AG10803 (cell line): ENCODE measurements at places on chromosomes 7 and 10.

- DNase-seq: peak; percentile 65
Observed at GRCh38 chr10:110527731-110528171, 30.0 kb downstream of the DUSP5 start.

- DNase-seq: no peak
Observed at GRCh38 chr10:58969576-58969975, 206.9 kb upstream of the PHYHIPL start.

DNA sequence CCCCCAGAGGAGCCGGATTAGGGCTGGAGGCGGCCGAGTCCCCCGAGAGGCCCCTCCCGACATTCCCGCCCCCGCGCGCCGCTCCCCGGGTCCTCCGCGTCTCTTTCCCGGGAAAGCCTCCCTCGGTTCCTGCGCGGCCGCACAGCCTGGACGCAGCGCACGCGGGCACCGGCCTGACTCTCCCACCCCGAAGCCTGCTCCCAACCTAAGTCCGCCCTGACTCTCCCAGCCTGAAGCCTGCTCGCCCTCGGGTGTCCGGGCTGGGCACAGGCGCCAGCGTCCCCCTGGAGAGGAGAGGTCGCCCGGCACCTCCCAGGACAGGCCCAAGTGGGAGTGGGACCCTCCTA lies 441 bp upstream of the VENTX start:
- no peak for DNase-seq

DNA sequence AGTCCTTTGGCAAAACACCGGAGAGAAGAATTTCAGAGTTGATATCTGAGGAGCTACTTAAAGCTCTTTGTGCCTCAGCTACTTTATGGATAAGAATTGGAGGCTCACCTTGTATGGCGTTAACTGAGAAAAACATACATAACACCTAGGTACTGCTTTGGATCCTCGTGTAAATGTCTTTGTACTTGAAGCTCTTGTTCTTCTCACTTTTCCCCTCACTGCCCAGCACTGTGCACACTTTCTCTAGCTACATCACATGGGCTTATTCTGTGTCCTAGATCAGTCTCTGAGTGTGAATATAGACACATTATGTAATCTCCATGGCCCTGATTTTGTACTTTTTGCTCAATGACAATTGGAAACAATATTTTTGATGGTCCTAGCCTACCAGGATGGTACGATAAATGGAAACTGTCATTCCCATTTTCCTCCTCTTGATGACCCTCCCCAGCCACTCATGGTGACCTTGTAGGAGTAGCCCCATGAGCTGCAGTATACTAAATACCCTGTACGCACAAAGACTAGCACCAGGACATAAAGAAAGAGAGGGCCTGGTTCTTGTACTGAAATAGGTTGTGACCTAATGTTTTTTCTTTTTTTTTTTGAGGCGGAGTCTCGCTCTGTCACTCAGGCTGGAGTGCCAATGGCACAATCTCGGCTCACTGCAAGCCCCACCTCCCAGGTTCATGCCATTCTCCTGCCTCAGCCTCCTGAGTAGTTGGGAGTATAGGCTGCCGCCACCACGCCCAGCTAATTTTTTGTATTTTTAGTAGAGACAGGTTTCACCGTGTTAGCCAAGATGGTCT lies 22.1 kb downstream of the STAMBPL1 start:
- no peak for DNase-seq

GRCh38 chr10:36073796-36074345 lies 431.8 kb upstream of the FZD8 start:
- no peak for DNase-seq

GRCh38 chr10:131250454-131251145 lies 60.9 kb downstream of the TCERG1L start:
- DNase-seq: no peak

DNA sequence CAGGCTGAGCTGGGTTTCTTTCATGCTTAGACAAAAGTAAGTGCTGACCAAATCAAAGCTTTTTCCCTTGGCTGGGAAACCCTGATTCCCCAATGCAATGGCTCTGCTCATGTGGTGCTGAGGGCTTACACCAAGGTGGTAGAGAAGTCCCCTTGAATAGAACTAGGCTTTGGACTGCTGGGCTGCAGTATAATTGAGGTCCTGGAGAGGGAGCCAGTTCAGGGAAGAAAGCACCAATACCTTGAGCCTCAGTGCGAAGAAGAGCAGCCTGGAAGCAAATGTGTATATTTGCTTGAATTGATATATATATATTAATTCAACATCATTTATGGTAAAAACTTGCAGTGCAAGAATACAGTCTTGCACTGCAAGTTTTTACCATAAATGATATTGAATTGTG lies 391.1 kb downstream of the RPS24 start:
- no peak for DNase-seq

- DNase-seq: no peak
Observed at GRCh38 chr10:130967784-130968183, 343.7 kb downstream of the TCERG1L start.

GRCh38 chr7:25839084-25839769 lies 312.8 kb upstream of the NFE2L3 start:
- no peak for DNase-seq

DNA sequence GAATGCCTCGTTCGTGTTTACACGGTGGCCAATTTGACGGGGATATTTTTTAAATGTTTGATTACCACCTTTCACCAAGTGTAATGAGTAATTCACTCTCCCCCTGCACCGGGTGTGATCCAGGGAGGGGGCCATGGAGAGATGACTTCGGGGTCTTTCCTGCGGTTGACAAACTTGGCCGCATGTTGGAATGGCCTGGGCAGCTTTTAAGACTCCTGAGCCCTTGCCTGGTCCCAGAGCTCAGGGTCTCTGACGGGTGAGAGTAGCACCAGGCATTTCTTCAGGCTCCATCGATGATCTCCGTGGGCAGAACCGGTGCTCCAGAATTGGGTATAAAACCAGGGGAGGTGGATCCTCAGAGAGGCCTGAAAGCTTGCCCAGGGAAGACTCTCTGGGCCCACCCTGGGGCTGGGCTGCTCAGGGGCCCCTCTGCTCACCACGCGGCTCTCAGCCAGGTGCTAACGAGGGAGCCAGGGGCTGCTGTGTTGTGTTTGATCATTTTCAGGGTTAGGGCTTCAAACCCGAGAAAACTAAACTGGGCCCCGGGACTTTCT lies 882 bp downstream of the ZNF282 start:
- no peak for DNase-seq

DNA sequence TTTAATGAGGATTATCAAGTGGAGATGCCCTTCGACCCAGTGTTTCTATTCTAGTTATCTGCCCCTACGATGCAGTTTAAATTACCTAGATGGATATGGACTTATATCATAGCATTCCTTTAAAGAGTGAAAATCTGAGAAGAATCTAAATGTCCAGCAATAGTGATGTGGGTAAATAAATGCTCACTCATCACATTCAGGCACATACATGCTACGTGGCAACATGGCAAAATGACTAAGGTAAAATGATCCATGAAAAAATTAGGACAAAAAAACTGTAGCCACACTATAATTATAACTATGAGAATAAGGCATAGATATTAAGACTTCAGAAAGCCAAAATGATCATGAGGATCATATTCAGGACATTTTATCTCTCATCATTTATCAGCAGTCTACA lies 82.4 kb upstream of the PDE1C start:
- no peak for DNase-seq

GRCh38 chr7:157955348-157955999 lies 618.7 kb downstream of the DNAJB6 start:
- DNase-seq: no peak

DNA sequence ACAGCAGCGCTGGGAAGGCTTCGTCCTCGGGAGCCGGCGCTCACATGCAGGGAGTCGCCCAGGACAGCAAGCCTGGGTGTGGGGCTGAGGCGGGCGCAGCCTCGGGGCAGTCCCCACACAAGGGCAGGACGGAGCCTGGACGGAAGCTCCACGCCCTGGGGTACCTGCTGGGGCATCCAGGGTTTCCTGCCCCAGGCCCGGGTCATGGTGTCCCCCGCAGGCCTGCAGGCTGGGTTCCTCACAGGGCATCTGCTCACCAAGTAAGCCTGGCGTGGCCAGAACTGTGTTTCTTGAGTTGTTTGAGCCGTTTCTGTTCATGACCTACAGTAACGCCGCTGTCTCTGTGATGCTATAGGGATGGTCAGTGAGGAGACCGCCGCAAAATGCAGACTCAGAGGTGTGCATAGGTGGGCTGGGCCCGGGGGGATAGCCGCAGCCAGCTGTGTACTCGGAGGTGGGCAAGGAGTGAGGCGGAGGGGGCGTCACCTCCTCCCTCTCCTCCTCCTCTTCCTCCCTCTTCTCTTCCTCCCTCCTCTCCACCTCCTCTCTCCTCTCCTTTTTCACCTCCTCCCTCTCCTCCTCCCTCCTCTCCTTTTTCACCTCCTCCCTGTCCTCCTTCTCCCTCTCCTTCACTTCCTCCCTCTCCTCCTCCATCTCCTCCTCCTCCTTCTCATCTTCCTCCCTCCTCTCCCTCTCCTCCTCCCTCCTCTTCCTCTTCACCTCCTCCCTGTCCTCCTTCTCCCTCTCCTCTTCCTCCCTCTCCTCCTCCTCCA lies 438.9 kb downstream of the DNAJB6 start:
- no peak for DNase-seq

DNA sequence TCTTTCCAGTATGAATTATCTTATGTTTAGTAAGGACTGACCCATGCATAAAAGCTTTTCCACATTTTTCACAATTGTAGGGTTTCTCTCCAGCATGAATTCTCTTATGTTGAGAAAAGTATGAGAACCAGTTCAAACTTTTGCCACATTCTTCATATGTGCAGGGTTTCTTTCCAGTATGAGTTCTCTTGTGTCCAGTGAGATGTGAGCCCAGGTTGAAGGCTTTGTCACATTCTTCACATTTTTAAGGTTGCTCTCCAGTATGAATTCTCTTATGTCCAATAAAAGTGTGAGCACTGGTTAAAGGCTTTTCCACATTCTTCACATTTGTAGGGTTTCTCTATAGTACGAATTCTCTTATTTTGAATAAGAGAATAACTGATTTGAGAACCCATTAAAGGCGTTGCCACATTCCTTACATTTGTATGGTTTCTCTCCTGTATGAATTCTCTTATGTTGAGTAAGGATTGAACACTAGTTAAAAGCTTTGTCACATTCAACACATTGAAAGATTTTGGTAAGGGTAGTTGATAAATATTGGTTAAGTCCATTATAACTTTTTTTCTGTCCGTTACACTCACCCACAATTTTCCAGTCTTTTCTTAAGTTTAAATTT lies 911.0 kb upstream of the ZNF722 start:
- no peak for DNase-seq

GRCh38 chr7:16646472-16647072 lies 591 bp downstream of the BZW2 start:
- no peak for DNase-seq

DNA sequence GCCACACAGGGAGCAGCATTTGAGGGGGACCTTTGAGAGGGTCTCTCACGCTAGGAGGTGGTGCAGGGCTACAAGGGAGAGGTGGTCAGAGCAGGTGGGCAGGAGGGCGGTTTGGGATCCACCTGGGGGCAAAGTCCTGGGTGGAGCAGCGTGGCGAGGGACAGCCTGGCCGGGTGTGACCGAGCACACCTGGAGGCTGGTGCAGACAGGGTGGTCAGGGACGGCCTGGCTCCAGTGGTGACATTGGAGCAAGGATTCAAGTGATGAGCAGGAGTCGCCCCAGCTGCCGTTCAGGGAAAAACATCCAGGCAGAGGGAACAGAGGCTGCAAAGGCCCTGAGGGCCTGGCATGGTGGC lies 36.0 kb downstream of the CLIP2 start:
- DNase-seq: no peak
